CD4-positive, alpha-beta T cell treated with Interleukin-4 for 1 hour (primary cell): ENCODE measurements at places on chromosomes 3 and 15.
A peak's percentile ranks its signal among the peaks of the same experiment; 100 is the strongest.

DNA sequence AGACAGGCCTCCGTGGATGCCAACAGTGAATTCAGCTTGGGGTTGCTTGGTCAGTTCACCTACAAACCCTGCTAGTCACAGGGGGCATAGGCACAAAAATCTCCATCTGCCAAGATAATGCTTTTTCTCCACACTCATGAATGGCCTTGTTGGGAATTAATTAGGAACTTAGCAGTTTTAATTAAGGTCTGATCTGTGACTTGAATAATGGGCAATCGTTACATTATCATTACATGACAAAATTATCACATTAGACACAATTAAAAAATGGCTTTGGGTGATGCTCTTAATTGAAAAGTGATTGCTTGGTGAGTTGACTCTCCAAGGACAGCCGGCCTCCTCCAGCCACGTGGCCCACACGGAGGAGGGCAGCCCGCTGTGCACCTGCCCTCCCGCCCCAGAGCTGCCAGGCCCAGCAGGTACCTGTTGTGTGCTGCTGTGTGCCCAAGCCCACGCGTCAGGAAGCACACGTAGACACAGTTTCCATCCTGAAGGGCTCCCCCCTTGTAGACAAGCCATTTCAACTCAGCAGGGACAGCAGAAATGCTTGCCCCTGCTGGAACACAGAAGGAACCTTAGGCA lies 274.2 kb downstream of the OCA2 start:
- no peak for DNase-seq

GRCh38 chr15:62966294-62967078 lies 76.1 kb upstream of the TPM1 start:
- no peak for DNase-seq

GRCh38 chr3:53375019-53375418 lies 27.7 kb upstream of the DCP1A start:
- DNase-seq: peak; percentile 24

DNA sequence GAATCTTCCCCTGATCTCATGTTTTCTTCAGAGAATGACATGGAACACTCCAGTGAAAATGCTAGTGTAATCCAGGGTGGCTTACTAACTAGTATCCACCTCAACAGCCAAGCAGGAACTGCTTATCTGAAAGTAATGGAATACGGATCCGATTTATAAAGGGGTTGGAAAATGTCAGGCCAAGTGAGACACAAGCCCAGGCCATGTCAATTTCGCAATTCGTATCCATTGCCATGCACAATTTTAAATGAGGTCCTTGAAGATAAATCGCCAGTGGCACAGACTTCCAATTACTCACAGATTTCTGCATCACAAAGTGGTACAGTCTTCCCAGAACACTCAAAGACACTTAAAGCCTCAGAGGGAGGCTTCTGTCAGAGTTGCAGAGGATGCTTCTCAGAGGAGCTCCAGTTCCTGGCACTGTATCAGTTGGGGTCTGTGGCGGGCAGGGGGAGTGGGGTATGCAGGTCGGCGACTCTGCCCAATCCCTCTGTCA lies 16.5 kb upstream of the FAM240A start:
- no peak for DNase-seq

- no peak for DNase-seq
Observed at GRCh38 chr15:90988296-90988695, 6.0 kb downstream of the PRC1 start.

DNA sequence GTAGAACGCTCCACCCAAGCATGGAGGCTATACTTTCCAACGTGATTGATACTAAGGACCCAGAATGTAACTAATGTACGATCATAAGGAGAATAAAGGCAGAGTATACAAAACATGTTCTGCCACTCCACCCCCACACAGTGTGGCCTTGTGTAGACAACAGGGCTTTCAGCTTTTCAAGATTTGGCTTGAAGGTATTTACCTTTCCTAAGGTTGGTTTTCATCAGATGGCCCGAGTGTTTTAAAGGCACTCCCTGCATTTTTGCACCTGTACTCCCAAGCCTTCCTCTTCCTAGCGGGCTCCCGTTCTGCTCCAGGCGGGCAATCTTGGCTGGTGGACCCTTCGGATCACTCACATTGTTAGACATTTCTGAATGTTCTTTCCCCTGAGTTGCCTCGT lies 4.6 kb downstream of the SATB1 start:
- DNase-seq: no peak

DNA sequence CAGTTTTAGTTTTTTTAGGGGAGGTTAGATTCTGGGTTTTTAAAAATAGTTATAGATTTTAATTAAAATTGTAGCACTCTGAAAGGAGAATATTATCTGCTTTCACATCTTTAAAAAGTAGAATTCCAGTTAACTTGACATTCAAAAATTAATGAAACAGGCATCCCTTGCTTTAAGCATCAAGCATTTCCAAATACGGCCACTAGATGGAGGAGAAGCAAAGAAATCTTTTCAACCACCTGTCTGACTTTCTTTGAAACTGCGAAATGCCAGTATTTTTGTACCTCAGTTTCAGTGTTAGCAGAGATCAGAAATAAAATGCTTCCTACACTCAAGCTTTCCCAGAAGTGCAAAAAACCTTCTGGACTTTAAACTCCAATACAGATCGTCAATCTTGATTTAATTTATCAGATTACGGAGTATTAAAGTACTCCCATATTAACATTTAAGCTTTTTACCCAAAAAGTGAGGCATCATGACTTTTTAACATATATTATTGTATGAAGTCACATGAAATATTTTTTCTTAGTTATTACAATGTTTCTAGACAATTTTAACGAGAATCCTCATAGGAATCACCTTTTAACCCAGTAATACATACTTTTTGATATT lies 153.3 kb downstream of the P3H2 start:
- DNase-seq: no peak

- DNase-seq: no peak
Observed at GRCh38 chr15:45378913-45379262, 544 bp upstream of the GATM start.

DNA sequence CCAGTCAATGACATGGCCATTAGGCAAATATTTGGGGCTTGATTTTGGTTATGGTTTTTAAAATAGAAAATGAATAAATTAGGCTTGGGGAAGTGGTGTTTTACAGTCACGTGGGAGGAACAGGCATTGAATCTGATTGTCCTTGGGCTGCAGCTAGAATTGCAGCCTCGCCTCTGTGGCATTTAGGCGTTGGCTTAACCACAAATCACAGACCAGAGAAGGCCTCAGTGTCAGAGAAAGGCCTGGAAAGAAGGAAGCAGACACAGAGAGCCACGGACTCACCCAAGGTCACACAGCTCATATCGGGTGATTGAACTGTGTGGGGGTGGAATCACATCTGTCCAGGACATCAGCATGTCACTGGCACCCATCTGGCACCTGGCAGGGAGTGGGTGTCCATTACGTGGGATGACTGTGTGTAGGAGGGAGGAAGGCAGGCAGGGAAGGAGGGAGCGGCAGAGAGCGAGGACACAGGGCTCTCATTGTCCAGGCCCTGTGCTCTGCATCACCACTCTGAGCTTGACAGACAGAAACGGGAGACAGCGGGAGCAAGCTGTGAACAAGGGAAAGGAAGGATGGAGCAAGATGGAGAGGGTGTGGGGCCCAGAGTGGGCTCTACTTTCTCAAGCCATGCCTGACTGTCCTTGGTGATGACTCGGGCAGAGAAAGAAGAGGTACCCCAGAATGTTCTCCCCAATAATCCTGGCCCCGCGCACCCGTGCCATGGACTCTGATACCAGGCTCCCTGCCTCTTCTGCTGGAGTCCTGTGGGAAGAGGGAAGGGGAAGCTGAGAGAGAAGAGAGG lies 186.4 kb downstream of the FAM43A start:
- DNase-seq: peak; percentile 11

GRCh38 chr15:27768732-27769475 lies 330.2 kb downstream of the OCA2 start:
- DNase-seq: no peak

DNA sequence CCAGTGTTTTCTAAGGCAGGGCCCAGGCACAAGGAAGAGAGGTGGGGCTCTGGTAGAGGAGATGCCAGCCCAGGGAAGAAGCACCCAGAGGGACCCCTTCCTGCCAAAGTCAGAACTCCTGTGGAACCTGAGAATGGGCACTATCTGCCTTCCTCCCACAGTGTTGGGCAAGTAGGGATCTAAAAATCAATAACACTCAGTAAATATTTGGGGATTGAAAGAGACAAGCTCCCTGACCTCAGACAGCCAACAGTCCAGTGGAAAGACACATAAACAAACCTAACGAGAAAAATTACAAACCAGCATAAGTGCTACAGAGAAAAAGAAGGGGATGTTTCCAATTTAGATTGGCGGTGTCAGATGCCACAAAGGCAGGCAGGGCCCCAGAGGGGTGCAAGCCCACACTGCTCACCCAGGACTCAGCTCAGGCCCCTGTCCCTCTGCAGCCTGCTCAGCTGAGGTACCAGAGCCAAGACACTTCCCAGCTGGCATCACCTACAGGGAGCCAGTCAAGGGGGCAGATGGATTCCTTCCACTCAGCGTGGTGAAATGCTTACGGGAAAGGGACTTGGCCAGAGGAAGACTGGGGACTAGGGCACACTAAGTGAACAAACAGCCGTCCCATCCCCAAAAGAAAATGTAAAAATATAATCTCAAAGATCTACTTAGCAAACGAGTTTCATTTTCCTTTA lies 15.9 kb downstream of the ADCY5 start:
- no peak for DNase-seq

DNA sequence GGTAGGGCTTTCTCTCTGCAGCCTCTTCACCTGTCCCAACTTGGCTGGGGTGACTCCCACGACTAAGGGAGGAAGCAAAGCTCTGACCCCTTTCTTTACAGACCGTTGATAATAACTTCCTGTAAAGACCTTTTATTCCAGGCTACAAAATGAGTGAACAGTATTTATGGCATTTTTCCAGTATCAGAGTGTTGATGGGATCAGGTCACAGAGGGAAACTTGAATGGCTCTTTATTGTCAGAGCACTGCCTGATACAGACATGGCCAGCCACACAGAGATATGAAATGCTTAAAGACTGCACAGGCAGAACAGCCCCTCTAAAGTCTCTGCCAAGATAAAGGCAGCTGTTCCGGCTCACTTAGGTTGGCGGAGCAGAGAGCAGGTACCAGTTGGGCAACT lies 1033.9 kb upstream of the NR2F2 start:
- no peak for DNase-seq

DNA sequence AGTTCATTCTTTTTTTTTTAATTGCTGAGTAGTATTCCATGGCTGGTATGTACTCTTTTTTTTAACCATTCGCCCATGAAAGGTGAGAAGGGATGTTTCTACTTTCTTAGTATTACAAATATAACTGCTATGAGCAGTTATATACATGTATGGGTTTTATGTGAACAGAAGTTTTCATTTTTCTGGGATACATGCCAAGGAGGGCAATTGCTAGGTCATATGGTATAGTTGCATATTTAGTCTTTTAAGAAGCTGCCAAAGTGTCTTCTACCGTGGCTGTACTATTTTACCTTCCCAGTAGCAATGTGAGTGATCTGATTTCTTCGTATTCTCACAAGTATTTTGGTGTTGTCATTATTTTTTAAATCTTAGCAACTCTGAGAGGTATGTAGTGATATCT lies 11.2 kb upstream of the KLHL40 start:
- DNase-seq: no peak
